ENCODE measurements at places on chromosomes 2 and 18.

DNA sequence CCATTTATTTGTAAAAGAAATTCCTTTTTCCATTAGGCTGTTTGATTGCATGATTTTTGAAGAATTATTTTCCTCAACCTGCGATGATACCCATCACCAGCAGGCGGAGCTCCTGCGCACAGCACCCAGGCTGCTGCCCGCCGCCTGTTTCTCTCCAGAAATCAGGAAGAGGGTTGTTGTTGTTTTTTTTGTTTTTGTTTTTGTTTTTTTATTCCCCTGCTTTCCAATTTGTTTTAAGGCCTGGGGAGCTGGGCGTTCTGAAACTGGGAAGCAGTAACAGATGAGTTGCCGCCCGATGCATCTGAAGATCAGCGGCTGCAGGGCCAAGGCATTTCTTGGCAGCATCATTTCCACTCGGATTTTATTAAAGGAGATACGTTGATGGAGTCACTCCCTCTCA lies 132.1 kb downstream of the MBP start:
- peak; percentile 57 for DNase-seq

DNA sequence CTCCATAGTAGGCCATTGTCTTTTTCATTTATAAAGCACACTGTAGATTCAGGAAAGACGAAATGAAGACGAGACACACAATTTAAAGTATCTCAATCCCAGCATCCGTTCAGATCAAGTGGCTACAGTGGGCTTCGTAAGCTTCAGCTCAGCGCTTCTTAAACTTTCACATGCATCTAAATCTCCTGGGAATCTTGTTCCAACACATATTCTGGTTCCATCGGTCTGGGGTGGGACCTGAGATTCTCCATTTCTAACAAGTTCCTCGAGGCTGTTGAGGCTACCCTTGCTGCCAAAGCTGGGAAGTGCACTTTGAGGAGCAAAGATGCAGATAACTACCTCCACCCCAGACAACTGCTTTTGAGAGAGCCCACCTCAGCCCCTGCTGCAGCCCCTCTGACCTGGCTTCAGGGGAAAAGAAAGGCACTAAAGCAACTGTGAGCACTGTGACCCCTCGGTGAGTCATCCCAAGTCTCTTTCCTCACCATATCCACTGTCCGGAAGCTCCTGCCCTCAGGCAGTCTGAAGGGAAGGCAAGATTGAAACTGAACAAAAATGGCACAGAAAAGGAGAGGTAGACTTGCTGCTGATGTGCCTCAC lies 201.1 kb upstream of the FBXO11 start:
- no peak for DNase-seq

GRCh38 chr2:46845542-46846486 lies 69.8 kb downstream of the MCFD2 start:
- no peak for DNase-seq

DNA sequence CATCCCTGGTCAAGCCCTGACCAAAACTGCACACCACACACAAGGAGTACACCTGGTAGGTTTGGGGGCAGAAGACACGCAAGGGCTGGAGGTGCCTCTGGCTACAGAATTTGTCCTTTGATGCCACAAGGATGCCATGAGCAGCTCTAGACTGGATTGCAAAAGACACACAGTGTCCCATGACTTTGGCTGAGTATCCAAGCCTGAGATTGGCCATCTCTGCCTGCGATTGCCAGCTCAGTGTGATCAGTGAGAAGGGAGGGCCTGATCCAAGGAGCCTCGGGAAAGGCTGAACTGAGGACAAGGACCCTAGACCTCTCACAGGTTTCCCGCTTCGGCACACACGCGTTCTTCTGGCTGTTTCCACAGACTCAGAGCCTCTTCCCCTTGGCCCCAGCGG lies 60.0 kb upstream of the FOSL2 start:
- DNase-seq, result no peak

DNA sequence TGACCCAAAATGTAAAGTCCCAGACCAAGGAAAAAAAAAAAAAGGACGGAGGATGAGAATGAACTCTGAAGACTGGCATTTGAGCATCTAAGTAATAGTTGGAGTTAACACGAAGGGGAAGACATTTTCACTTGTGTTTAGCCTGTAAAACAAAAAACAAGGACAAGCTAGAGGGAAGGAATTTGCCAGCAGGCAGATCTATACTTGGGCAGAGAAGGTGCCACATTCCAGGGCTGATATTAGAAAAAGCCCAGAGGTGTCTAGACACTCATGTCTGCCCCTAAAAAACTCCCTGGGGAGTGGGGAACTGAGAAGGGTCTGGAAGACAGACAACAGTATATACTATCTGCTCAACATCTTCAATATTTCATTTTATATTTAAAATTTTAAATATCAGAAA lies 171.1 kb downstream of the ZEB2 start:
- DNase-seq, result no peak
